ENCODE measurements at places on chromosomes 3 and 15.
A peak's percentile ranks its signal among the peaks of the same experiment; 100 is the strongest.

DNA sequence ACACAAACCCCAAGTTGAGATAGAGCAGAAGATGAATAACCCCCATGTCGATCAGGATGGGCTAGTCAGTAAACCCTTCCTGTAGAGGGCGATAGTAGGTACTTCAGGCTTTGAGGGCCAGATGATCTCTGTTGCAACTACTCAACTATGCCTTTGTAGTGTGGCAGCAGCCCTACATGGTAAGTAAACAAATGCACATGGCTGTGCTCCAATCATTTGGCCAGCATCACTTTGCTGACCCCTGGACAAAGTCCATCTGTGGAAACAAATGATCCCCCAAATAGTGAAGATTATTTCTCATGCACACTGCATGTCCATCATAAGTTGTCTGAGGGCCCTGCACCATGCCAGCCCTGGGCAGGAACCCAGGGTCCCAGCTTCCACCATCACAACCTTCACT lies 402.2 kb upstream of the PROK2 start:
- no peak for DNase-seq

DNA sequence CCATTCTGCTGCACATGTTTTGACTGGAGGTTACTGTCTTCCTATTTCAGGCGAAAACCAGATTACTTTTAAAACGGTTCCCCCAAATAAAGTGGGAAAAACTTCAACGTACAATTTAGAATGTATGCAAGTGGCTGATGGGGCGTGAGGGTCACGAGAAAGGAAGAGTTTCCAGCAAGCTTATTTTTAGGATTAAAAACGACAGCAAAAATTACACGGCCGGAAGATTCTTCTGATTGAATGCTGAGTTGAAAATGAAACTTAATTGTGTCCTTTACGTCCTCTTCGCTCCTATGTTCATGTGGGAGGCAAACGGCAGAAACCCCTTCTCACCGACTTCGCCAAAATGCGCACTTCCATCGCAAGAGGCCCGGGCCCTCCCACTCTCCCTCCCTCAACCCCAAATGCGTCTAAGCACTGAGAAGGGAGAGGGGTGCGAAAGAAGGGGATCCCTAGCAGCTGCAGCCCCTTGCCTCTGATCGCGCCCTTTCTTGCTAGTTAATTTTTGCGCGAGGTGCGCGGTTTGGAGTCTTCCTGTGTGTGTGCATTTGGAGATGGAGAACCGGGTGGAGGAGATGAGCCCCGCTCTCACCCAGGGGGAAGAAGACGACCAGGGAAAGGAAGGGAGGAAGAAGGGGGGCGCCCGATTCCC lies 656 bp downstream of the CD47 start:
- DNase-seq: no peak

DNA sequence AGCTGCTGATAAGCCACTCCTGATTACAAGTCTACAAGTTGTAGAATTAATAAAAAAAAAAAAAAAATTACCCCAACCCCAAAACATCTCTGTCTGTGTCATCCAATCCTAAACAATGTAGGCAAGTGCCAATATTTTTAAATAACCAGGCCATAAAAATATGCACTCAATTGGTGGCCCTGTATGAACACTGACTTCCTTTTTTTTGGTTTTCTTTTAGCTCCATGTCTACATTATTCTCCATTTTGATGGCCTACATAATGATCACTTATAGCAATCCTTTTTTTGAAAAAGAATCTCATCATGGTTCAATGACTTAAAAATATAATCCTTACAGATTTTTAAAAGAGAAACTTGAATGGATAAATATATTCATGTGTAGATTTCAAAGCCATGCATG lies 72.1 kb downstream of the FOXP1 start:
- no peak for DNase-seq

DNA sequence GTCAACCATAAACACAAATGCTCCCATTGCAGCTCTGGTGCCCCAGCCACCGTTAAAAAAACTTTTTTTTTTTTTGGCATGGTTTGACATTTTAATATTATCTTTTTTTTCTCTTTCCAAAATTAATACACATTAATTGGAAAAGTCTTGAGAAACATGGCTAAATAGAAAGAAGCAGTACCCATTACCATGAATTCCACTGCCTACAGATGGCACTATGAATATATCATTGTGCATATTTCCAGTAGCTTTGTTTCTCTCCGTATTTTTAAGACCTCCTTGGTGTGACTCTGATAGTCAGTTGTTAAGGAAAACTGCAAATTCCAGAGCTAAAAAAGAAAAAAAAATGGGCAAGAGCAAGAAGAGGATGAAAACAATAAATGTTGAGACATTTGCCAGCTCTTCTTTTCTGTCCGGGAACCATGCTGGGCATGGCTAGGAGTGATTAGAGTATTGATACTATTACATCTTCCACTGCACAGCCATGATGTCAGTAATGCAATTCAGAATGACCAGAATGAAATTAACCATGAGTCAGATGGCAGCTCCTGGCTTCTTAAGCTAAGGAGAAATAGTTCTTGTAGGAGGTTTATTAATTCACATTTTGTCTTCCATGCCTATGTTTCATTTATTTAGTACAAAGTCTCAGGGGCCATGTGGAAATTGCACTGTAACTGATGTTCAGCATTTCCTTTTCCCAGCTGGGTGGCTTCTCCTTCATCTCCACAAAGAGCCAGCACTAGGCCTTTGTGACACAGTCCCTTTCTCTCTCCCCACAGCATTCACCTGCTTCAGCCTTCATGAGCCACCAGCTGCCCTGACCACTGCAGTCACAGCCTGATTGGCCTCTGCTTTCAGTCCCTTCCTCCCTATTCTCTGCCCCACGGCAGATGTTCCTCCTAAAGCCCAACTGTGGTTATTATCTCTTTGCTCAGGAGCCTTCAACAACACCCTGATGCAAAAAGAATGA lies 31.8 kb downstream of the SLC7A14 start:
- DNase-seq: peak; percentile 24

- no peak for DNase-seq
These were observed 185.5 kb downstream of the ADAMTS9 start for GRCh38 chr3:64502284-64502683.

DNA sequence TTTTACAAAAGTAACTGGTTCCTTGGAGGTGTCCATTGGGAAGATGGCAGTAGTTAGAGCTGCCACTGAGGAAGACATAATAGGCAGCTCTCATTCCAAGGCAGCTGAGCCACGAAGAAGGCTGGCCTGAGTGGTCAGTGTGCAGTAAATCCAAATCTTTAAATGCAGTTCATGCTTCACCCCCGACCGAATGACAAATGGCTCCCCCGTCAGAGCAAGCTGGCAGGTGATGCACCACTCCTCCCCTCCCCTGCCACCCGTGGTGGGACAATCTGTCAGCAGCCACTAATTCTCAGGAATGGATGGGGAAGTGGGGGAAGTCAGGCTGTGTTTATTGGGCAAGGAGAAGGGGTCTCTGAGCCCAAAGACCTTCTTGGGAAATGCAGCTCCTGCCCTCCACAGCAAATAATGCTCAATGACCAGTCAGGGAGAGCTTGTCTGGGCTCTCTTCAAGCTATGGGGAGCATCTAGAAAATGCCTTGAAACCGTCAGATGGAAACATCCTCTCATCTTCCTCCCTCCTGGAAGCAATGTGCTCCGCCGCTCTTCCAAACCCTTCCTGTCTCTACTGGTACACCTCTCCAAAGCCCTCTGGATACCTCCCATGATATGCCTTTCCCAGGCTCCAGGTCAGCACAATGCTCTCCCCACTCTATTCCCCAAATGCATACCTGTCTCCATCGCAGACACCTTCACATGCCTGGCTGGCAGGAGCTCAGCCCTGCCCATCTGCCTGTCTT lies 65.4 kb downstream of the LIPC start:
- DNase-seq: no peak

- DNase-seq: no peak
These were observed 524.7 kb downstream of the PYDC2 start for GRCh38 chr3:191985691-191986090.

- DNase-seq: no peak
These were observed 28.2 kb upstream of the XIRP1 start for GRCh38 chr3:39220407-39221140.

- peak; percentile 79 for DNase-seq
These were observed 151.0 kb downstream of the TJP1 start for GRCh38 chr15:29670998-29671981.

DNA sequence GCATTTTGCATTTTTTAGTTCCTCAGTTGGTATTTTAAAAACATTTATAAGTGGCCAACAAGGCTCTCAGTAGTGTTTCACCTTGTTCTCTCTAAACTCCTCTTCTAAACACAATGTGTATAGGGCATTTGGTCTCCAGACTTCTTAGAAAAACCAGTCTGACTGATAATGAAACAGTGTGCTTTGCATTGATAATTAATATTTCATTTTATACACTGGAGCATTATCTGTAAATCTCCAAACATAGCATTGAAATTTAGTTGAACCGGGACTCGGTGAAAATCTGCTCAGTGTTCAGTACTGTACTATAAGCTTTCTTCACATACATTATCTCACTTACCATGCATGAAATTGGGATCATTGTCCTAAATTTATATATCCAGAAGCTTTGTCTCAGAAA lies 53.6 kb downstream of the SETD5 start:
- no peak for DNase-seq

DNA sequence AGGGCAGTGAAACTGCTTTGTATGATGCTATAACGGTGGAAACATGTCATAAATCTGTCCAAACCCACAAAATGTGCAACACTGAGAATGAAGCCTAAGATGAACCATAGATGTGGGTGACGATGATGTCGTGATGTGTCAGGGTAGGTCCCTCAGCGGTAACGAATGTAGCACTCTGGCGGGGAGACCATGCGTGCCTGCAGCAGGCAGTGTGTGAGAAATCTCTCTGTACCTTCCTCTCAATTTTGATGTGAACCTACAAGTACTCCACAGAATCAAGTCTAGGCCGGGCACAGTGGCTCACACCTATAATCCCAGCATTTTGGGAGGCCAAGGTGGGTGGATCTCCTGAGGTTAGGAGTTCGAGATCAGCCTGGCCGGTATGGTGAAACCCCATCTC lies 268.2 kb upstream of the LYSMD4 start:
- DNase-seq: no peak

DNA sequence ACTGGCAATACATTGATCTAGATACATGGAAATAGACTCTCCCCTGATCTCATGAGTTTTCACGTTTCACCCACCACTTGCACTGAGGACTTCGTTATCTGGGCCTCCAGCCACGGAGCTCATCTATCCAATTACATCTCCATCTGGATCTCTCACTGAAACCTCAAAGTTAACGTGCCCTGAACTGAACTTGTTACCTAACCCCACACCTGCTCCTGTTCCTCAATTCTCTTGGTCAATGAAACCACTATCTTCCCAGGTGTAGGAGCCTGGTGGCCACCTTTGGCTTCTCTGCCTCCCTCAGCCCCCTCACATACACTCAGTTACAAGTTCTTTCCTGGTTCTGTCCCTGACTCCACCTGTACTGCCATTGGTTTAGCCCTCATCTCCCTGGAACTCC lies 9.7 kb downstream of the DGKG start:
- DNase-seq: no peak

DNA sequence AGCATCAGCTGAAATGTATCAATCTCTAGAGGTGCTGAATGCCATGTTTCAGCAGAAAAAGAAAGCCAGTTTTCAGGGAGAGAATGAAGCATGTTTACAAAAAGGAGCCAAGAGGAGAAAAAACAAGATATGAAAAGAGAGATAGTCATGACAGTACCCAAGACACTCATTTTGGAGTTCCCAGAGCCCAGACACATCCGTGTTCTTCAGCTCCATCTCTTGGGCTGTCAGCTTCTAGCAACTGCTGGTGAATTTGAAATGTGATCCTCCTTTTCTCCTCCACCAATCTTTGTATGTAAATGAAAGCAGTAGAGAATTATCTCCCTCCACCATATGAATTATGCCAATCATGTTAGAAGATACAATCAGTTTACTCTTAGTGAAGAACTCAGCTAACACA lies 93.0 kb upstream of the SLC25A36 start:
- DNase-seq: no peak

DNA sequence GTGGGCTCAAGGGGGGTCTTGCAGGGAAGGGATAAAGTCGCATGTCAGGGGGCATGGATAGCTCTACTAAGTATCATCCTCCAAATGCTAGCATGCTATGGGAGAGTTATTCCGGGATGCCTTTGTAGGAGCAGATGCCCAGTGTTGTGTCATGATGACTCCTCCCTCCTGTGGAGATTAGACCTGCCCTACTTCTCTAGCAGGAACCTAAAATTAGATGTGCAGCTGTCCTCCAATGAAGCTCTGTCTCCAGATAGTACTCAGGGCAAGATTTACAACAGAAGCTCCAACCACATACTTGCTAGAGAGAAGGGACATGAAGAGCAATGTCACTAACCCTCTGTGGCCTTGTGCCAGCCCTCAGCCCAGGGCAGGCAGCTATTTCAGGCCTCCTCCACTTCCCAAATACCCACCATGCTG lies 82.5 kb downstream of the AGBL1 start:
- no peak for DNase-seq

GRCh38 chr3:181692311-181693145 lies 19.2 kb upstream of the SOX2 start:
- DNase-seq: no peak

DNA sequence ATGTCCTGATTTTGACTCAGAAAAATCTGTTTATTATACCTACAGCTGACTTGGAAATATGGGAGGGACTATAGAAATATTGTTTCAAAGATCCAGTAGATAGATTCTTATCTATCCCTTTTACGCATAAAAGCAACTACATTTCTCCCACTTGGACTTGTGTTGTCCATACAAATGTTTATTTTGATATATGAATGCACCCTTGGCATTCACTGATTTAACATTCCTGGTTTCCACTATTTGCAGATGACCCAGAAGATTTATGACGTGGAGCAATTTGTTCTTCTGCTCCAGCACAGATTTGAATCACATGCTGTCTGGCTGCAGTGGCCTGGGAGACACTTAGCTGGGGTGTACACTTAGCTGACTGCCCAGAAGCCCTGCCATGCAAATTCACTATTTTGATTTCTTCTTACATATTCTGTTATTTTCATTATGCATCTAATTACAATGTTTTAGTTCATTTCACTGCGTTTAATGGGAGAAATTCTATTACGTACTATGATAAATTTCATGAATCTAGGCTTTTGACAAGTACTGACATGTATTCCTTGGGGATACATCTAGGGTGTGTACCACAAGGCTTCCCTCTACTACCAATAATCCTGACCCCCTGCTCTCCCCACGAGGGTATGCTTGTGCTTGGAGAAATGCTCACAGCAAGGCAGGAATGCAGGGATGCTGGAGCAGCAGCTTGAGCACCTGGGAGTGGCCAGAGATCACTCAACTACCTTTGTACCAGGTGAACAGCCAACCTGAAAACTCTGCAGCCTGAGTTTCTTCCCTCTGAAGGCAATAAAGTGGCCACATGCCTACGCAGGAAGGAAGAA lies 223.6 kb upstream of the TBL1XR1 start:
- peak; percentile 55 for DNase-seq

Measured in GM03348 (cell line).